ENCODE measurements at places on chromosomes 13 and 19.

DNA sequence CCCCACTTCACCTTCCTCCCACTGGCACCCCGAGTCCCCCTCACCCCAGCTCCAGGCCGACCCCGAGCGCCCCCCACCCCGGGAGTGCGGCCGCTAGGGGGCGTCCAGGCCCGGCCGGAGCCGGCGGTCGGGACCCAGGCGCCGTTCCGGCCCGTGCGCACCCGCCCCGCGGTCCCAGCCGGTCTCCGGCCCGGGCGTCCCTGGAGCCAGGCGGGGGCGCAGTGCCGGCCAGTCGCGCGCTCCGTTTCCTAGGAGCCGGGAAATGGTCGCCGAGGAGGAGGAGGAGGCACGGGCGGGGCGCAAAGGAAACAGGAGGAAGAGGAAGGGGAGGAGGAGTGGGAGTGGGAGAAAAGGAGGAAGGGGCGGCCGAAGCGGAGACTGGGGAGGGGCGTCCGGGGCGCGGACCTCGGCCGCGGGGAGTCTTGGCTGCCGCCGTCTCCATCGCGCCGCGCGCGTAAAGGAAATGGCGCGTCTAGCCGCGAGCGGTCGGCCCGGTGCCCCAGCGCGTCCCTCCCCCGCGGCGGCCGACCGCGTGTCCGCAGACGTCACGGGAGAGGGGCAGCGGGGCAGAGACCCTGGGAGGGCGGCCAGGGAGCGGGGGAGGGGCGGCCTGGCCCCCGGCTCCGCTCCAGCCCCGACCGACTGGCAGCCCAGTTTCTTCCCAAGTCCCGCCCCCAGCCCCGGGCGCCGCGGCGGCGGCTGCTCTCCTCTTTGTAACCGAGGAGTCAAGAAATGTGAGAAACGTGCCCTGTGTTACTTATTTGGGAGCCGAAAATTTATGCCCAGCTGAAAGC is 1.1 kb upstream of the KCTD15 start:
- DNase-seq = peak; percentile 77

- no peak for DNase-seq
These were observed 843 bp downstream of the MEX3D start for GRCh38 chr19:1567116-1567847.

DNA sequence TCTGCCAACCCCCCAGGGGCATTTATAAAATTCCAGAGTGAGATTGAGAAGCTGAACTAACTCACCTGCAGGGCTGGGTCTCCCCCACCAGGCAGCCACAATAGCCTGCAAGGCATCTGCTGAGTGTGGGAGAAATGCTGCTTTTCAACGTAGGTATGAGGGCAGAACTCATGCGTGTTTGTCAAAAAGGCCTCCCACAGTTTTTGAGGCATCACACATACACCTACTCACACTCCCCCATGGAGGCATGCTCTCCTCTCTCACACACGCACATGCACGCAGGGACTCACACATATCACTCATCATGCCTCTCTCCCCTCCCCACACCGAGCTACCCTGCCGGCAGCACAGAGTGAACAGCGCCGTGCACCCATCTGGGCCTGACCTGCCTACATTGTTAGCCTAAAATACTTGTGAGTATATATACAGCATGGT is 390.5 kb downstream of the FGF9 start:
- DNase-seq = no peak

DNA sequence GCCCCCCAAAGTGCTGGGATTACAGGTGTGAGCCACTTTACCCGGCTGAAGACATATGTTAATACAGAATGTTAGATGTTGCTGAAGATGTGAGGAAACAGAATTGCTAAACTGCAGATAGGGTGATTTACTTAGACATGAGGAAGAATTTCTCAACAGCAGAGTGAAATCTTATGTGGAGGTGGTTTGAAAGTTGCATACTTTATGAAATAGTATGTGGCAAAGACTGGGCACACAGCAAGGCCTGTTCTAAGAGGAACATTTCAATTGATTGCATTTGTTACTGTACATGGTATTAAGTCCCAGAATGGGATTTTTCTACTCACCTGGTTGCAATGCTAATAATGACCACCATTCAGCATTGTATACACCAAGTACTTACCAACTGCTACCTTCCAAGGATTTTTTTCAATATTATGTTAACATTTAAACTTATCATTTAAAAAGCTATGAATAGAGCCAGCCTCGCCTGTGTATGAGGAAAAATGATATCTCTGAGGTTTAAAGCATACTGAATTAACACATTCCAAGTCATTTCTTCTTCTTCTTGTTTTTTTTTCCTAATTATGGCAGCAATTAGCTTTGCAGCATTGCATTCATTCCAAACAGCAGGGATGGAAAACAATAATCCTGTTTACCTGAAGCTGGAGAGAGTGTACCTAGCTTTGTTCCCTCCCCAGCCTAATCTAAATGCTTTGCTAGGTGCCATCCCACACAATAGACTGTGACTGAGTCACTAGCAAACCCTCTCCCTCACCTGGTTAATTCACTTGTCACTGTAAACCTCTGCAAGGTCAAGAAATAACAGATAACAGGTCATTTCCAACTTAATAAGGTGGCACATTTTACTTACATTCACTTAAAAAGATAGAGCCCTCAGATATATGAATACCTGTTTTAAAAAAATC is 19.4 kb upstream of the KLF5 start:
- no peak for DNase-seq

DNA sequence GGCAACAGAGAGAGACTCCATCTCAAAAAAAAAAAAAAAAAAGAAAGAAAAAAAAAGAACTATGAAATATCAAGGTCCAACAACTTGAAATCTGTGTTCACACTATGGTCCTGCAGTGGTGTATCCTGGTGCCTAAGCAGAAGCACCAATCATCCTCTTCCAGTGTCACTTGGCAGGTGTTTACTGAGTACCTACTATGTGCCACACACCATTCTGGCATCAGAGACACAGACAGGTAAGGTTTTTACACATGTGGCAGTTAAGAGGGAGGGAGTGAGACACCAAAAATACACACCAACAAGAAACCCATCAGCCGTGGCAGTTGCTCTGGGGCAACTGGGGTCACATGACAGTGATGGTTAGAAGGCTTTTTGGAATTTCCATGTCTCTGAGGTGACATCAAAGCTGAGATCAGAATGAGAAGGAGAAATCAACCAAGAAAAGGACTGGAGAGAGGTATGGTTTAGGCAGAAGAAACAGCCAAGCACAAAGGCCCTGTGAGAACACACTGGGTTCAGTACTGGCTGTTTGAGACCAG is 17.6 kb downstream of the PBX4 start:
- no peak for DNase-seq

- DNase-seq = no peak
These were observed 38.5 kb downstream of the FBN3 start for GRCh38 chr19:8110931-8111330.

DNA sequence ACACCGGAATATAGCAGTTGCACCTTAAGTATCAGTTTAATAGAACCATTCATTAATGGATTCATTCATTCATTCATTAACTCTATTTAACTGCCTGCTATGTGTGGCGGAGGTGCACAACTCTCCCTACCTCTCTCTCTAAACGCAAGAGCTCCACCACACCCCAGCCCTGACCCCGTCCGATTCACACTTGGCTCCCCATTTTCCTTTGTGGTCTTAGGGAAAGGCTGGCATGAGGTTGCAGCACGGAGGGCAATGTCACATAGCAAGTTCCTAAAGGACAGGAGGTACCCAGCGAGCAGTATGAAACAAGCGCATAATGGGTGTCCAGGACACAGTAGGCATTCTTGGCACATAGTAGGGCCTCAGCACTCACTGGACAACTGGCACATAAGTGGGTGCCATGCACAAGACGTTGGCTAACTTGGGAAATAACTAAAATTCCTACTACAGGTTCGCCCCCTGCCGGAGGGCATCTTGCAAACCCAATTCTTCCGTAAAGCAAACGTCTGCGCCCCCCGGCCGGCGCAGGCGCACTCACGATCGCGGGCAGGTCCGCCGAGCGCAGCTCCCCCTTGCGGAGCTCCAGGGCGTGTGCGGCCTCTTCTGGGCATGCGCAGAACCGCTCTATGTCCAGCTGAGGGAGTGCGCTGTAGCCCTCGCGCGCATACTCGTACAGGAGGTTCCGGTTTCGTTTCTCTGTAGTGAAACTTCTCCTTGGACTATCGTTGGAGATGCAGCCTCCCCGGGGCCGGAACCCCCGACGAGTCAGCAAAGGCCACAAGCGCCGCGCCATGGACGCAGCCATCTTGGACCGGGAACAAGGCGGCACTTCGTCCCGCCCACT is at the start of gene SARS2:
Gene SARS2, minus strand, starts transcription at position 835 of the 847 bp plus-strand sequence. Its CDS starts 27 bp downstream, at position 808.
- DNase-seq = peak; percentile 94

DNA sequence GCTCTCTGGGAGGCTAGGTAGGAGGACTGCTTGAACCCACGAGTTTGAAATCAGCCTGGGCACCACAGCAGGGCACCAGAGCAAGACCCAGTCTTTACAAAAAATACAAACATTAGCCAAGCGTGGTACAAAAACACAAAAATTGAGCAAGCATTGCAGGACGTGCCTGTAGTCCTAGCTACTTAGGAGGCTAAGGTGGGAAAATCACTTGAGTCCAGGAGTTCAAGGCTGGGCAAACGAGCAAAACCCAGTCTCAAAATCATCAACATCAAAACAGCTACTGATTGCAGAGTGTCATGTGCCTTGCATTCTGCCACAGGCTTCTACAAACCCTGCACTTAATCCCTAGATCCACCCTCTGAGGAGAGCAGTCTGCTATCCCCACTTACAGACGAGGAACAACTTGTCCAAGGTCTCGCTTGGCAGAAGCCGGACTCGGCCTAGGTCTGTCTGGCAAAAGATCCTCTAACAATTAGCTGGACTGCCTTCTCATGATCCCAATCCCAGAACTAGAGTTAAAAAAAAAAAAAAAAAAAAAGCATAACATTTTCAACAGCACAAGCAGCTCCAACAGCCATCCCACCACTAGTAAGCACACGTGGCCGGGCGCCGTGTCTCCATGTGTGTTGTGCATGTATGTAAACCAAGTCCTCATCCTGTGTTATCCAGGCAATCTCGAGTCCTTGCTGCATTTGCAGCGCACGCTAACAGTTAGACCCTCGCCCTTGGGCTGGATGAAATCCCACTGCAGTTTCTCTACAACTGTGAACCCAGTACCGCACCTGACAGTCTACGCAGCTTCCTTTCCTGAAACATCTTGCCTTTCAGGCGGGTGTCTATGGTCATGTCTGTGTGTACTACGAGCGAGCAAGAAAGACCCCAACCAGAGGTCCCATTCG is 2.0 kb downstream of the PPP6R1 start:
- DNase-seq = peak; percentile 63

DNA sequence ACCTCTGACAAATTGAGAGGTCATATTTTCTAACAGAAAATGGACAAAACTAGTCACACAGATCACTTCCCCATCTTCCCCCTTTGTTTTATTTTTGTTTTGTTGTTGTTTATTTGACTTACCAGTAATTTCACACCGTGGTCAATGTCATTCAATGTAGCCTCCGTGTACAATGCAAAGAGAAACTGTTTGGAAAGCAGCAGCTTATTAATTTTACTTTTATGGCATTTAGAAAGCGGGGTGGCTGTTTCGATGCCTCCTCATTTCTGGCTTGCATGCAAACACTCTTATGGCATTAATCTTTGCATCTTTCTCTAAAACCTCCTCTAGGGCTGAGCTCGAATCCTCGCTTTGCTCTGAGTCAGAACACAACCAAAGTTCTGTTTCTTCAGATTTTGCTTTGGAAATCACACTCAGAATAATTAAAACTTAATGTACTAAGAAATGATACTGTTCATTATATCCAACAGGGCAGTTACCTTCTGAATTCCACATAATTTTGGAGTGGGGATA is 77.0 kb downstream of the ZNF536 start:
- no peak for DNase-seq

DNA sequence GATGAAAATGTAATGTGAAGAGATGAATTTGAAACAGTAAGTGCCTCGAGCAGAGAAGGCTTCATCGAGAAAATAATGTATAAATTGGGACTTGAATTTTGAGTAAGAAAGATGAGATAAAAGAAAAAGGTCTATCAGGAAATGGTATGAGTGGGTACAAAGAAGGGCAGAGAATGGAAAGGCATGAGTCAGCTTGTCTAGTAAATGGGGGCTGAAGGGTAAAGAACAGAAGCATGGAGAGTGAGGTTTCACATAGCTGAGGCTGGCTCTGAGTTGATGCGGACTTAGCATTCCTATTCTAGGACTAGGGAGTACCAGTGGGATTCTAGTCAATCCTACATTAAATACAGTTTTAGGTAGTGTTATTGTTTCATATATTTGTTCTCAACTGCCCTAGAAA is 85.8 kb downstream of the ZC3H13 start:
- DNase-seq = no peak

GRCh38 chr13:38348861-38349389 is 726 bp upstream of the UFM1 start:
- peak; percentile 17 for DNase-seq

DNA sequence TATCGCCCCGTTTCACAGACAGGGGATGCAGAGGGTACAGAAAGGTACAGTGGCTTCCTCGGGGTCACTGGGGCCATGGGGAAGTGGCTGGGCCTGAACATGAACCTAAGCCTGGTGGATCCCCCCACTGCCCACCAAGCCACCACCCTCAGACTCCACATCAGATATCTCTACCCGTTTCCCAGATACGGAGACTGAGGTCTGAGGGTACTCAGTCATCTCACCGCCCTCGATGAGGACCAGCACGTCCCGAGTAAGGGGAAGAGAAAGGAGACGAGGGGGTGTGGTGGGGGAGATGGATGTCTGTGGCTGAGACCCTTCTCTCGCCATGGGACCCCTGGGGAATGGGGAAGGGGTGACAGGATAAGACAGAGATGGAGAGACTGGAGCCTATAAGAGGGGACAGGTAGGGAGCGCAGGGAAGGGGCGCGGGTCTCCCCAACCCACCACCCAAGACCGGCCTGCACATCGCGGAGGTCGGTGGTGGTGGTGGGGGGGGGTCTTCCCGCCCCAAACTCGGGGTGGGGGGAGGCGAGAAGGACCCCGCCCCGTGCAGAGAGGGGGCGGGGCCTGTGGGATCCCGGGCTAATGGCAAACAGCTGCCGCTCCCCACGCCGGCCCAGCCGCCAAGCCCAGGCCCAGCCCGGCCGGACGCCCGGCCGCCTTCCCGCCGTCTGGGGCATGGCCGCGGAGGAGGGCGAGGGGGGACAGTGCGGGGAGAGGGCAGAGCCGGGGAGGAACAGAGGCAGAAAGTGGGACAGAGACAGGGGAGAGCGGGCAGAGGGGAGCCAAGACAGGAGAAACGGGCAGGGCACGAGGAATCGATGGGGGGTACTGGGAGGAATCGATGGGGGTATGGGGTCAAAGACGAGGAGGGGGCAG is 698 bp downstream of the KANK2 start:
- no peak for DNase-seq

GRCh38 chr13:37669845-37670244 is 71.3 kb upstream of the POSTN start:
- no peak for DNase-seq

- DNase-seq = no peak
These were observed 161.8 kb downstream of the FOXO1 start for GRCh38 chr13:40504641-40505040.

DNA sequence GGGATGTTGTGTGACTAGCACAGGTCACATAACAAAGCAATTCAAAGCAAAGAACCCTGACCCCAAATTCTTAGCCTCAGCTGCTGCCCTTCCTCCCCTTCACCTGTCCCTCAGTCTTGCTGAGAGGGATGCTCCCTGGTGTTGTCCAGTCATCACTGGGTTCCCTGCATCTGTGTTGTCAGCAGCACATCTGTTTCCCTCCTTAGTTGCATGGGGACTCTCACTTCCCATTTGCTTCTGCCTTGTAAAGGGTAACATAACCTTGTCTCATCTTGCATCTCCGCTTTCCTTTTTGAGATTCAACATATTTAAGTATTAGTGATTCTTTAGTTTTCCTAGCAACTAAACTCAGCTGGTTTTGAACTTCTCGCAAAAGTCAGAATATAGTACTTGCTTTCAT is 54.0 kb downstream of the SPATA13 start:
- DNase-seq = no peak
